ENCODE measurements at places on chromosomes 2 and 18.

DNA sequence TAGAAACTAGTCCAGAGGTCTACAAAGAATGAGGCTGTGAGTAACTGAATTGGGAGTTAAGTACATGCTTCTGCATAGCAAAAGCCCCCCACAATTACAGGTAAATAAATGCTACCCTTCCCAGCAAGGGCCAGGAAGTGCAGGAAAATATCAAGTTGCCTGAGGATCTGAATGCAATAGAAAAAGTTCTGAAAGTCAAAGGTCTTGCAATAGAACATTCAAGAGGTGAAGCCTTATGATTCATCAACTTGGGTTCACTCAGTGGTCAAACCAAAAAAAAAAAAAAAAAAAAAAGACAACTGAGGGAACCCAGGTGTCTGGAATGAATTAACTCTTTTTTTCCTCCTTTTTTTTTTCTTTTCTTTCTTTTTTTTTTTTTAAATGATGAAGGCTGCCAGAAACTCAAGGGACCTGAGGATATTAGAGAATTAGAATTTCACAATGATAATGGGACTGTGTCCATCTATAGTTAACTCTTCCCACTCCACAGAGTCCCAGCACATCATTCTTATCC is 42.9 kb upstream of the RFX8 start:
- DNase-seq, result no peak

DNA sequence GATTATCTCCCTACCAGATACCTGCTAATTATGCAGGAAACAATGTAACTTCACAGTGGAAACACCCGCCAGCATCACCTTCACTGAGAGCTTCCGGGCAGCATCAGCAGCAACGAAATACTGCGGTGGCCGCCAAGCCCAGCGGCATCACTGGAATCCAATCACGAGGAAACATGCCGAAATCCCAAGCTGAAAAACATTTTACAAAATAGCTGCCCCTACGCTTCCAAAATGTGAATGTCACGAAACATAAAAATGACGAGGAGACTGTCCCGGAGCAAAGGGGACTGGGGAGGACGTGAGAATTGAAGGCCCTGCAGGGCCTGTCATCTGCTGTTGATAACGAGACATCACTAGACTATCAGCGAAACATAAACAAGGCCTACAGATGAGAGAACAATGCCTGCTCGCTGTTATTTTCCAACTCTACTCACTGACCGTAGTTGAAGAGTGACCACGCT is 82.6 kb downstream of the HDAC4 start:
- no peak for DNase-seq

DNA sequence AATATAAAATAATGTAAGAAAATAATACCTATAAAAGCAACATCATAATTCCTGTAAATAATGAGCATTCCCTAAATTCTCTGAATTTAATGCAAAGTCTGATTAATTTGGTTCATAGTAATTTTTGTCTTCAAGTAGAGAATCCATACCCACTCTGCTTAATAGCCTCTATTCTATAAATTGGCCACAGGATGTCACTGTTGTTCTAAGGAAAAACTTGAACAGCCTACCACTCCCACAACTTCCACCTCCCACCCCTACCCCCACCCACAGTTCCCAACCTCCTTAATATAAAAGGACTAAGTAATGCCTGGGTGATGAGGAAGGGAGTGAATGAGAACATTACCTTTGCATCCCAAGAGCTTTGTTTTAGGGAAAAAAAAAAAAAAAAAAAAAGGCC is 27.2 kb upstream of the BBS5 start:
- no peak for DNase-seq

GRCh38 chr18:13582178-13582670 is 144.1 kb downstream of the FAM210A start:
- no peak for DNase-seq

DNA sequence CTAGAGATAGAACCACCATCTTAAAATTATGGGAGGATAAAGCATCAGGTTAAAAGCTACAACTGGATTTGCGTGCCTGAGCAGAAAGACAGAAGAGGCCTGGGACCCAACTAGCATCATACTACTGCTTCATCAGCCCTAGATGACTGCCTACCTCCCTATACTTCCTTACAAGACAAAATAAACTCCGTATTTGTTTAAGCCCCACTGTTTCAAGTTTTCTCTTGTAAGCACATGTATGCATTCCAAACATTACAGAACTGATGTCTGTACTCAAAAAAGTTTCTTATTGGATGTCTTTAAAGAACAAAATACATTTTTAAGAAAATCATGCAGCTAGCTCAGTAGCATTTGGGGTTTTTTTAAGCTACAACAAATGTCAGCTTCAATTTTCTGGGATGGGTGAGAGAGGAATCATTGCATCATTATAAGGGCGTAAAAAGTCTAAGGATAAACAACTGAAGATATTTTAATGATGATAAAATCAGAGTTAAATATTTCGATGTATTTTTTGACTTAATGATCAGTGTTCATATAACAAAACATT is 213.1 kb downstream of the EXOC6B start:
- DNase-seq, result no peak

DNA sequence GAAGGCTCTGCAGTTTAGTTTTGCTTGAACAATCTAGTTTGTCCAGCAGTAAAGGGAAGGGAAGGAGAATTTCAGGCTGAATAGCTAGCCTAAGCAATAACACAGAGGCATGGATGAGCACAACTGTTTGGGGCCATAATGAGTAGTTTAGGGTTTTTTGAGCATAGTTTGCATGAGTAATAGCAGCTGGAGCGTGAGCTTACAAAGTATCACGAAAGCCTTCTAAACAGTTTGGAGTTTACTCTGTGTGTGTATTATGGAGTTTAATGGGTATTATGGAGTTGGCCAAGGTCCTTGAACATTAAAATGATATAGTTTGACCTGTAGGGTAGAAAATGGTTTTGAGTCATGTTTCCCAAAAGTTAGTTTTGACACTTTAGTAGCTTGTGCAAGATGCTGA is 782.3 kb downstream of the ERBB4 start:
- no peak for DNase-seq

DNA sequence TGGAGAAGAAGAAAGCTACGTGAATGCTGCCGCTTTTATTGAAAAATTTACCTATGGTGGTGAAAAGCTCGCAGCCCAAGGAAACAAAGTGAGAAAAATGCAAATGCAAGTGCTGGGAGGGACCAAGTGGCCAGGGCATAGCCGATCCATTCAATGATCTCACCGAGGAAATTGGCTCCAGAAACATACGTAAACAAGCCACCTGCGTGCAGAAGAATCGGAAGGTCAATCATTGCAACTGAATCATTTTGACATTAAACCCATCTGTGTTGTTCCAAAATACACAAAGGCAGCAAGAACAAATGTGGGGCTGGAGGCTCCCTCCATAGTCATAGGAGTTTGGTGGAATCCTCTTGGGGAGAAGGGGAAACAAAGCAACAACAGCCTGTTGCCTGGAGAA is 51.5 kb downstream of the SRD5A2 start:
- no peak for DNase-seq

GRCh38 chr2:237558961-237559641 is 7.3 kb upstream of the PRLH start:
- no peak for DNase-seq

GRCh38 chr2:65017335-65017734 is 28.1 kb downstream of the SLC1A4 start:
- DNase-seq, result no peak

GRCh38 chr2:44075541-44075940 is 79.8 kb upstream of the LRPPRC start:
- DNase-seq, result no peak

GRCh38 chr2:64000630-64001381 is 18.4 kb downstream of the VPS54 start:
- no peak for DNase-seq

DNA sequence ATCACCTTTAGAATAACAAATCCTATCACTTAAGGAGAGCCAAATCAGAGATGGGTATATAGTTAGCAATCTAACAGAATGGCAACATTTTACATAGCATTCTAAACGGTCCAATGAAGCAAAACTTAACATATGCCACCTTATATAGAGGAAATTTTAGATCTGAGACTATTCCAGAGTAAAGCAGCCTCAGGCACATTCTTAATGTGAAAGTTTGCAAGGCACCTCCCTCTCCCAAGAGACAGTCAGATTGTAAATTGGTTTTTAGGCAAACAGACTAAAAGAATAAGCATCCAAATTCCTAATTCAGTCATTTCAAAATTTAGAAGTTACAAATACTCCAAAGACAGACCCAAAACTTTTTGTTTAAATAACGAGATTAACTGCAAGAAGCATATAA is 292.9 kb downstream of the STK39 start:
- no peak for DNase-seq

- no peak for DNase-seq
Observed at GRCh38 chr2:197647961-197648690, 27.3 kb downstream of the RFTN2 start.

DNA sequence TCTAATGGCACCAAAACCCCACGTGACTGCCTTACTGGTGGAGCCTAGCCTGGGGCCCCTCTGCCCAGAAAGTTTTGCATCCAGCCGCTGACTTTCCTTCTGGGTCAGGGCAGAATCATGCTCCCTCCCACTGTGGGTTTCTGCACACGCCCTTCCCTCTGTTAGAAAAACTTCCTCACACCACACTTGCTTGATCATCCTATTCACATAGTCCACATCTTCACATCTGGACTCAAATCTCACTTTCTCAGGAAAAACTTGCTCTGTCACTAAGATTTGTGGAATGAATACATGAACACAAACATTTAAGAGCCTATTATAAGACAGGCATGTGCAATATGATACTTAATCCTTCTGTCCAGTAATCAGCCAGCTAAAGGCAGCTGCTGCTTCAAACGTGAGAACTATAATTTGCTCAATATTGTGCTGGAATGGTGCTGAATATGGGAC is 274.7 kb downstream of the RND3 start:
- no peak for DNase-seq

- no peak for DNase-seq
Observed at GRCh38 chr2:50584185-50584584, 447.7 kb downstream of the NRXN1 start.

DNA sequence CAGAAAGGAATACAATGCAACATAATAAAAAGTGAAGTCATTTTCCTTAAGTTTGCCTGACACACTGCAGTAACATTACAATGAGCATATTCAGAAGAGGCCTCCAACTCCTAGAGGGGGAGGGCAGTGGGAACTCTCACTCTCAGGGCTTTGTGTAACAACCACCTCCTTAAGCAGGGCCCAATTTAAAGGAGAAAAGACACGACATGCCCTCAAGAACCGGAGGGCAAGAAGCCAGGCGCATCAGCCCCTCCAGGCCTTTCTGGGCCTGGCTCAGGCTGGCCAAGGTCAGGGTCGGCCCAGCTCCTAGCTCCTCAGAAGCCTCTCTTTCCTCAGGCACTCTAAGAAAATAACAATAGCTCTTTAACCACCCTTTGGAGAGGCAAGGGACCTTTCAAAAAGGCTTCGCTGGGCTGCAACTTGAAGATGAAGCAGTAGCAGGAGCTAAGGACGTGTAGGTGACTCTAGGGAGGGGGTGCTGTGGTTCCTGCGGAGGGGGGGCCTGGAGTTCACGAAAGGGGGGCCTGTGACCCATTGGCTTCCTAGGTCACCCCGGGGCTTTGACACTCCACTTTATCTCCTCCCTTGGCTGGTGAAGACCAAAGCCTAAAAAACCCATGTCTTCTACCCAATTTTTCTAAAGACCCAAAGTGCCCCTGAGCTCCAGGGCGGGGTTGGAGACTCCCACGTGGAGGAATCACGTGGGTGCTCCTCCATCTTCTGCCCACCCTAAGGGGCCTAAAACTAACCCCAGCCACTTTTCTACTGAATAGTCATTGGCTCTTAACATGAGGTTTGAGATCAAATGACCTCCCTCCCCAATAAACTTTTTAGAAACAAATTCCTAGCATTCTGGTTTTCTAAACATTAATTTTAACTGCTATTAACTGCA is 13.3 kb downstream of the SERTAD2 start:
- no peak for DNase-seq

- DNase-seq, result no peak
Observed at GRCh38 chr2:207448006-207448405, 81.8 kb upstream of the CREB1 start.

- no peak for DNase-seq
Observed at GRCh38 chr2:216698895-216699294, 3.5 kb upstream of the IGFBP5 start.

DNA sequence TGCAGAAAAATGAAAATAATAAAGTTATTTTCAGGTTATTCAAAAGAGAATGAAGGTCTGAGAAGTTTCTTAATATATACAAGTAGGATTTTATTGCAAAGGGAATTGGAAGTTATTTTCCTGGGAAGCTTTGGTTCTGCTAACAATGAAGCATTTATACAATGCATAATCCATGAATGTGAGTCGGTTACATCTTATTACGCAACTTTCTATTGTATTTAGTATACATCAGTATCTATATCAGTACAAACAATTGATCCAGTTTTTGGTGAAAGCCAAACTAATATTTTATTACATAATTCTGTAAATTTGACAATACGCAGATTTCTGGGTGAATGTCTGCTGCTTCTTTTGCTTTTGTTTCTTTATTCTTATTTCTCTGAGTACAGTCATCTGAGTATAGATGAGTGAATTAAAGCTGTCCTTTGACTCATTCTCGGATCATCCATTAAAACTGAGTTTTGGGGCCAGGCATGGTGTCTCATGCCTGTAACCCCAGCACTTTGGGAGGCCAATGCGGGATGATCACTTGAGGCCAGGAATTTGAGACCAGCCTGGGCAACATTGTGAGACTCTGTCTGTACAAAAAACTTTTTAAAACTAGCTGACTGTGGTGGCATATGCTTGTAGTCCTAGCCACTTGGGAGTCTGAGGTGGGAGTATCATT is 108.5 kb downstream of the SOCS6 start:
- no peak for DNase-seq

DNA sequence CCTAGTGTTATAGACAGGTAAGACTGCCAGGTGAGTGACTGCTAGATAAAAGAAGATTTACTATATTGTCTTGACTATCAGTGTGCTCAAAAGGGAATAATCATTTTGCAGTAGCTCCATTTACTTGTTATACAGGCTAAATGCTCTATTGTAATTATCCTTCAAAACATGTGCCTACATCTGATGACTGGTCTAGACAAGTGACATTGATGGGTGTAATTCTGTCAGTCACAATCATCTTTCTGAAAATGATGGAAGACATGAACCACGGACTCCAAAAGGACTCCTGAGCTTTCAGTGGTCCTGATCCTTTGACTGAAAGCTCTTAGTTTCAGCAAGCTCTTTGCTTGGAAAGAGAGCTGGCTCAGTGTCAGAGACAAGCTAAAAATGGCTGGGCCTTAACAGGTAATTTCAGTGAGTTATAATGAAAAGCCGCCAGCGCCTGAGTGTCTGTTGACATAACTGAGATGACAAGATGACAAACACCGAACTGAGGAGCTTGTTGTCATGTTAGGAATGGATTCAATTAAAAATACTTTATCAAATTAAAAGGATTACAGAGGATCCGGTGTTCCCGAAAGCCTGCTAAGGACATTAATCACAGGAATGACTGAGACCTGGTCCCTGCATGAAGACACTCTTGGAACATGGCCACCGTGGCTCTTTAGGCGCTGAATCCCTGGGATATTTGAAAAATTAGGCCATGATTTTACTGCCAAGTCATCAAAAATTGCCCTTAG is 141.7 kb downstream of the CMPK2 start:
- no peak for DNase-seq
